ENCODE measurements at places on chromosomes 12 and 14. TPM values are rescaled to one million over a fixed set of nuclear protein-coding genes. Genes with fewer than 3 reads are reported as not detected.

The WIF1 gene
- total RNA-seq, result 29.6 TPM

The FLRT2 gene
- not detected for total RNA-seq

The PTGER2 gene
- total RNA-seq, result 0.43 TPM

The DCN gene
- total RNA-seq, result not detected

The LTBP2 gene
- total RNA-seq, result 33.4 TPM

The IL23A gene
- 5.3 TPM for total RNA-seq

The FZD10 gene
- total RNA-seq, result not detected

The KCNA1 gene
- total RNA-seq, result not detected

The SOAT2 gene
- not detected for total RNA-seq

The CLEC7A gene
- total RNA-seq, result not detected

The LAG3 gene
- 0.31 TPM for total RNA-seq

The PELI2 gene
- 0.10 TPM for total RNA-seq

The SYNDIG1L gene
- total RNA-seq, result not detected
